A549 (cell line): ENCODE measurements at places on chromosomes 1 and 21.

DNA sequence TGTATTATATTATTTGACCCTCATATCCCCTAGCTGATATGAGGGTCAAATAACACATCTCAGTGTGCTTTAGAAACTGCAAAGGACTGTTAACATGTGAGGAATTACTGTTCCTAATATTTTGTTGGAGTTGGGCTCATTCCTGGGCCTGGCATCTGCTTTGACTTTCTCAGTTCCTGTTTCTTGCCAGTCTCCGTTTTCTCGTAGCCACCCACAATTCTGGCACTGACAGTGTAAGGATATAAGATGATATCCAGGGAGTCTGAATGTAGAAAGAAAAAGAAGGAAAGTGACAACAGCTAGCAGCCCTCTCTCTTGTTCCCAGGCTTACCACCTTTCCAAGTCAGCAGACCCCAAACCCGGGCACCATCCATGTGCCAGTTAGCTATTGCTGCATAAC is 54.4 kb upstream of the SCMH1 start:
- DNase-seq: no peak

- DNase-seq: no peak
These were observed 22.3 kb downstream of the MECR start for GRCh38 chr1:29208442-29208841.

- DNase-seq: no peak
These were observed 46.2 kb downstream of the MAP3K7CL start for GRCh38 chr21:29176471-29177120.

DNA sequence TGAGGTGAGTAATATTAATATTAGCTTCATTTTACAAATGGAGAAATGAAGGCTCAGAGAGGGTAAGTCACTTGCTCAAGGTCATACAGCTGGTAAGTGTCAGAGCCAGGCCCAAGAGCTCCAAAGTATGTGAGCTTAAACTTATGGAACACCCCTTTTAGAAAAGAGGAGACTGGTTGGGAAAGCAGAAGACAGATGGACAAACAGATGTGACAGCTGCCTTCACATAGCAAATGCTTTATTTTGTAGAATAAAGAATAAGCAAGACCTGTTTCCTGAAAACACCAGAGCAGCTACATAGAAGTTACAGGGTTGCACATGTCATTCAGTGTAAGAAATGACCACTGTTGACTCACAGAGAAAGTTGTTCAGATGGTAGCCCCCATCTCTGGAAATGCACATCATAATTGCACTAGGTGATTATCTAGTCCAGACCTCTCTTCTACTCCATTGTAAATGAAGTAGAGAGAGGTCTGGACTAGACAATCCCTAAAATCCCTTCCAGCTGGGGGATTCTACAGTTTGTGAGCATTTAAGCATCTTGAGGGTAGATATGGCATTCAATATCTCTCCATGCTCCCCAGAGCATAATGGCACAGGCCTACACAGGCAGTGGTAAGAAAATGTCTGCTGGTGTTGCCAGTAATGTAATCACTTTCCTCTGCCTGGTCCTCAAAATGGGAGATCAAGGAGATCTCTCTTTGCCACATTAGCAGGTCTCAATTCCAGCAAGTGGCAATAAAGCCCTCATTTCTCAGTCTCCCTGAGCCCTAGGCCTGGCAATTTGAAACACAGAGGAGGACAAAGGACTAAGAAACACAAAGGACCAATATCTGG is 188.2 kb upstream of the FGGY start:
- no peak for DNase-seq

- no peak for DNase-seq
These were observed 30.0 kb downstream of the ZC3H11B start for GRCh38 chr1:219582865-219583264.

DNA sequence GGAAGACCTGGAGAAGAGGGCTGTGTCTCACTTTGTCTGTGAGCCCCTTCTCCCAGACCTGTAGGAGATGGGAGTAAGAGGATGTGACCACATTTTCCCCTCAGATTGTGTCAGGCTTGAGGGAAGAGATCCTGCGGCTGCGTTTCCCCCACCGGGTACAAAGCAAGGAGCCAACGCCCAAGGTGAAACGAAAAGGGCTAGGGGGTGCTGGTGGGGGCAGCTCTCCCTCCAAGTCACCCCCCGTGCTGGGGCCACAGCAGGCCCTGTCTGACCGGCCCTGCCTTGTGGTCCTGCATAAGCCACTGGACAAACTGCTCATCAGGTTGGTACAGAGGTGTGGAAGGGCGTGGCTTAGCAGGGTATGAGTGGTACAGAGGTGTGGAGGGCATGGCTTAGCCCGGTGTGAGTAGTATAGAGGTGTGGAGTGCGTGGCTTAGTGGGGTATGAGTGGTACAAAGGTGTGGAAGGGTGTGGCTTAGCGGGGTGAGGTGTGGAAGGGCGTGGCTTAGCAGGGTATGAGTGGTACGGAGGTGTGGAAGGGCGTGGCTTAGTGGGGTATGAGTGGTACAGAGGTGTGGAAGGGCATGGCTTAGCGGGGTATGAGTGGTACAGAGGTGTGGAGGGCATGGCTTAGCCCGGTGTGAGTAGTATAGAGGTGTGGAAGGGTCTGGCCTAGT is 30.6 kb downstream of the HYI start:
- no peak for DNase-seq

- DNase-seq: no peak
These were observed 16.9 kb upstream of the GLIS1 start for GRCh38 chr1:53755874-53756273.

DNA sequence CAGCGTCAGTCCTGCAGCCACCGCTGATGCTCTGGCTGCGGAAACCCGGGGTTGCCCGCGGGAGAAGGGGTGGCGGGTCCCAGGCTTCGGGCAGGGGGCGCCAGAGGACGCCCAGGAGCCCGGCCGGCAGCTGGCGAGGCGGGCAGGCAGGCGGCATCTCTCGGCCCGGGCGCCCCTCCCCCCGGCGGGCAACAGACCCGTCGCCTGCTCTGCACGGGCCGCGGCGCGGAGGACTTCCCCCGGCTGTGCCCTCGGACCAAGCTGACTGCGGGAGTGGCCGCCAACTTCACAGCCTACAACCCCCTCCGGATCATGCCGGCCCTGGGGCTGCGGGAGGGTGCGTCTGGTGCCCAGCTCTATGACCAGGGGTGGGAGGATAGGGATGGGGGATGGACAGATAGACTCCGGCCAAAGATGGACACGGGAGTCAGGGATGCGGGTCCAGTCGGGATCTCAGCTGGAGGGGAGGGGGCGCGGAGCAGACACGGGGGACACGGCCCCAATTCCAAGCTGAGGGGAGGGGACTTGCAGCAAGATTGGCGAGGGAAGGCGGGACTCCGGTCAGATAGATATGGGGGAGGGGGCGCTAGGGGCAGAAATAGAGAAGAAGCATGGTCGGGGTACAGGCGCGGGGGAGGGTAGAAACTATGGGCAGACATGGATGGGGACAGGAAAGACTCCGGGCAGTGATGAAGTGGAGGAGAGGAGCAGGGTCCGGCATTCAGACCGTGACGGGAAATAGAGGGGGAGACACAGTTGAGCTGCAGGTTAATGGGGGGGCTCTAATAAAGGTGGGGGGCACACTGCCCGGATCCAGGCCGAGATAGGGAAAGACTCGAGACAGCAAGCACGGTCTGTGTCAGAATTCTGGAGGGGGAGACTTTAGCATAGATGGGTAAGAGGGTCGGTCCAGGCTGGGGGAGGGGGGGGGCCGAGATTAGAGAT is 1.1 kb downstream of the ADGRB2 start:
- DNase-seq: peak; percentile 76

- no peak for DNase-seq
These were observed 126.4 kb upstream of the GALNT2 start for GRCh38 chr1:229940684-229941083.

DNA sequence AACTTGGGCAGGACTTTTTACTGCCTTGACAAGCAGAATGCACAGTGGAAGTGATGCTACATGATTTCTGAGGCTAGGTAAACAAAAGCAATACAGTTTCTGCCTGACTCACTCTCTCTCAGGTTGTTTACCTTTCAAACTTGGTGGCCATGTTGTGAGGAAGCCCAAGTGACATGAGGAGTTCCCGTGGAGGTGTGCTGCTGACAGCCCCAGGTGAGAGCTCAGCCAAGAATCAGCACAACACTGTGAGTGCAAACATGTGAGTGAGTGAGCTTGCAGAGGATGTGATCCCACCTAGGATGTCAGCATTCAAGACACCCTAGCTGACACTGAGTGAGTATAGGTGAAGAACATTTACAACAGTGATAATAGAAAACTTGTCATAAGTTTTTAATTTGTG is 71.1 kb upstream of the IFNAR2 start:
- DNase-seq: no peak

GRCh38 chr1:53738205-53739108 is 507 bp downstream of the GLIS1 start:
- DNase-seq: no peak

GRCh38 chr21:28738882-28739281 is 253.8 kb downstream of the LTN1 start:
- DNase-seq: no peak

GRCh38 chr1:224523676-224524075 is 89.1 kb upstream of the WDR26 start:
- DNase-seq: no peak

- no peak for DNase-seq
These were observed 22.8 kb downstream of the RERE start for GRCh38 chr1:8794605-8795004.

GRCh38 chr1:243291292-243291691 is 35.5 kb downstream of the SDCCAG8 start:
- DNase-seq: no peak

- no peak for DNase-seq
These were observed 7.0 kb downstream of the TMPRSS2 start for GRCh38 chr21:41500931-41501381.

- DNase-seq: peak; percentile 23
These were observed 68.1 kb downstream of the VWA5B1 start for GRCh38 chr1:20358761-20359263.

- no peak for DNase-seq
These were observed 1.2 kb downstream of the TPRG1L start for GRCh38 chr1:3626025-3626424.

GRCh38 chr1:16151196-16151994 is 4.5 kb downstream of the EPHA2 start:
- no peak for DNase-seq

DNA sequence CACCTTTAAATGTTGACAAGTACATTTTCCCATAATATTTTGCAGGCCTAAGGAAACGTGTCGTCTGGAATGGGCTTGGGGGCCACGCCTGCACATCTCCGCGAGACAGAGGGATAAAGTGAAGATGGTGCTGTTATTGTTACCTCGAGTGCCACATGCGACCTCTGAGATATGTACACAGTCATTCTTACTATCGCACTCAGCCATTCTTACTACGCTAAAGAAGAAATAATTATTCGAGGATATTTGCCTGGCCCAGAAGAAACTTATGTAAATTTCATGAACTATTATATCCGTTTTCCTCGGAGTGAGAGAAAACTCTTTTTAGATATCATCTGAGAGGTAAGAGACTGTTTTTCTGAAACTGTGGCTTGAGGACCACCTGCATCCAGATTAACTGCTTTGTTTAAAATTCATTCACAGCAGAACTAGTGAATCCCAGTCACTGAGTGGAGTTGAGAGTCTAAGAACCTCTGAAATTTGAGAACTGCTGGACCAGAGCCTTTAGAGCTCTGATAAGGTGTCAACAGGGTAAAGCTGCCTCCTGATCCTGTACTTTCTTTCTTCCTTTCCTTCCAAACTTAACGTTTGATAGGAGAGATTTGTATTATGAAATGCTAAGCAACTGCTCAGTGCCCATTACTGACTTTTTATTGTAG is 811 bp downstream of the EXO1 start:
- DNase-seq: no peak

DNA sequence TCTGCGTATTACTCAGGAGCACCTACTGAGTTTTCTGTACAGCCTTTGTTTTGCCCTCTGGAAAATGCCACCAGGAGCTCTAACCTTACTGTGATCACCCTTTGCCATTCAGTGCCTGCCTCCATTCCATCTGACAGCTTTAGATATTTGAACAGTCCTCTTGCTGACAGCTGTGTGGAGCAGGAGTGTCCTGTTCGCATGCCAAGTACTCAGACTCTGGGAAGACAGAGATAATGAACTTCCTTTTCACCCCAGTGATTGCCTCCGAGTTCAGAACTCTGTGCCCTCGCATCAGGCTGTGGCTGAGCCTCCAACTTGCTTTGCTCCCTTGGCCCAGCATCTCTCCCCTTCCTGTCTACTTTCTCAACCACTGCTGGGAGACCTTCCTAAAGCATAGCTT is 74.0 kb downstream of the CACNA1E start:
- no peak for DNase-seq

DNA sequence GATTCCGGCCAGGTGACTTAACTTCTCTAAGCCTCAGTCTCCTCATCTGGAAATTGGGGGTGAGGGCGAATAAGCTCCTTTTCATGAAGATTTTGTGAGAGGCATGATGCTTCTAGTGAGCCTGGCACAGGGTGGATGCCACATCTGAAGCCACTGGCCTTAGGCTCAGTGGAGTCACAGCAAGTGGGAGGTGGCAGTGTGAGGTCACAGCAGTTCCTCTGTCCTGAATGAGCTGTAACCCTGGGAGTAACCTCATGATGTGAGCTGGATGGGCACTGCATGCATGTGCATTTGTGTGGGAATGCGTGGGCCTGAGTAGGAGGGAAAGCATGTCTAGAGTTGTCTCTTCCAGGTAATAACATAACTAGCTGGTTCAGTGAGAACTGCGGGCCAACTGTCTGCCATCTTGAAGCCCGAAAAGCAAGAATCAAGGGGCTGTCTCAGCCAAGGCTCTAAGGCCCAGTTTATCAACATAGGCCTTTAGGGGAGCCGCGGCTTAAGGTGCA is 27.0 kb upstream of the HTR1D start:
- no peak for DNase-seq

DNA sequence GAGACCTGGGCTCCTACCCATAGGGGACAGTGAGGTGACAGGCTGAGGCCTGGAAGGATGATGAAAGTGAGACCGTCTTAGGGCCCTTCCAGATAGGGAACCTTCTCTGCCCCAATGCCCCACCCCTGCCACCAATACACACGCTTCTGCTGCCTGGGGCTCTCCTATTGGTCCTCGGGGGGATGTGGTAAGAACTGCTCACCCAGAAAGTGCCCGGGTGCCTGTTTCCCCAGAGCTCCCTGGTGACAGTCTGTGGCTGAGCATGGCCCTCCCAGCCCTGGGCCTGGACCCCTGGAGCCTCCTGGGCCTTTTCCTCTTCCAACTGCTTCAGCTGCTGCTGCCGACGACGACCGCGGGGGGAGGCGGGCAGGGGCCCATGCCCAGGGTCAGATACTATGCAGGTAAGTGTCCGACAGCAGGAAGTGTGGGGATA is 948 bp downstream of the SEMA4A start:
- no peak for DNase-seq

GRCh38 chr1:171645553-171646248 is 6.8 kb downstream of the MYOC start:
- DNase-seq: no peak

GRCh38 chr1:234322979-234323378 is 50.3 kb upstream of the COA6 start:
- peak; percentile 62 for DNase-seq

- no peak for DNase-seq
These were observed 118.5 kb upstream of the NGF start for GRCh38 chr1:115456441-115456961.

DNA sequence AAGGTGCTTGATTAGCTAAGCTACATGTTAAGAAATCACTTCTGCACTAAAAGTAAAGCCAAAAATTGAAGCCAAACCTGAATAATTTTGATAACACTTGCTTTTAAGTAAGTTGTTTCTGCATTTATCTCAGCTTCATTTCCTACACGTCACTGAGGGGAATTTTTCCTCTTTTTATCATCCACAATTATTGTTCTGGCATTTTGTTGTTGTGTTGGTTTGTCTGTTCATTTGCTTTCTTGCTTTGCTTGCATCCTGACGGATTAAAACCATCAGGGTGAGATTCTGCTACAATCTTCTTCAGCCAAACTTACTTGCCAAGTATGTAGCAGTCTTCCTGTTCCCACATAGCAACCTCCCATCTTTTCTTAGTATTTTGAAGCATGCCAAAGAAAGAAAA is 18.0 kb upstream of the EEIG2 start:
- no peak for DNase-seq
